Right atrium auricular region (tissue), 2 donors: ENCODE measurements at places on chromosomes 1 and 21. TPM values are rescaled to one million over a fixed set of nuclear protein-coding genes. Genes with fewer than 3 reads are reported as not detected.
A peak's percentile ranks its signal among the peaks of the same experiment; 100 is the strongest.

DNA sequence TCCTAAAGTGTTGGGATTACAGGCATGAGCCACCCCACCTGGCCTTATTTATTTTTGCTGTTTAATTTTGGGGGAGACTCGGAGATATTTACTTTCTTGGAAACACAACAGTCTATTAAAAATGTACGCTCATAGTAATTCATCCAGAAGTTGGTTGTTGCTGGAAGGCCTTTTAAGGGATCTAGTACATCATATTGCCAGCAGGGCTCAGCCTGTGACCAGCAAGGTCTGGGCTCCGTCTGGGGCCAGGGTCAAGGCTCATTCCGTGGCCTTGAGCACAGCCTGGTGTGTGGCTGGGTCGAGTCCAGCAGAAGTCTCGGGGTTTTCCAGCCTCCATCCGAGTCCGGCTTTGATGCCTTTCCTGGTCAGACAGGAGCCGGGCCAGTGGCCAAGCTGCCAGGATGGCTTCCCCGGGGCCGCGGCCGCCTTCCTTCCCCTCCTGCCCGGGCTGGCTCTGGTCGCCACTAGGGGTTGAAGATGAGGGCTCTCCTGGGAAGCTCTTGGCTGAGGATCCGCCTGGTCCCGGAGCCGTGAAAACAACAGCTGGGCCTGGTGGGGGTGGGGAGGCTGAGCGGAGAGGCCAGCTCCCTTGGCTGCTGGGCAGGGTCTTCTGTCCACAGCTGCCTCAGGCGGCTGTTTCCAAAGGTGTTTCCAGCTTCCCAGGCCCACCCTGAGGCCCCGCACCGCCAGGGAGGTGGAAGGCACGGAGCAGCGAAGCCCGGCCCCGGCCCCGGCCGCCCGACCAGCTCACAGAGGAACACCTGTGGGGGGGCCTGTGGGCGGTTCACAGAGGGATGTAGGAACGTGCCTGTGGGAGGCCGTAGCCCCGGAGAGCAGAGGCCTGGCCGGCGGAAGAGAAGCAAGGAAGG lies 5.1 kb upstream of the VWA1 start:
- peak; percentile 78 for DNase-seq

DNA sequence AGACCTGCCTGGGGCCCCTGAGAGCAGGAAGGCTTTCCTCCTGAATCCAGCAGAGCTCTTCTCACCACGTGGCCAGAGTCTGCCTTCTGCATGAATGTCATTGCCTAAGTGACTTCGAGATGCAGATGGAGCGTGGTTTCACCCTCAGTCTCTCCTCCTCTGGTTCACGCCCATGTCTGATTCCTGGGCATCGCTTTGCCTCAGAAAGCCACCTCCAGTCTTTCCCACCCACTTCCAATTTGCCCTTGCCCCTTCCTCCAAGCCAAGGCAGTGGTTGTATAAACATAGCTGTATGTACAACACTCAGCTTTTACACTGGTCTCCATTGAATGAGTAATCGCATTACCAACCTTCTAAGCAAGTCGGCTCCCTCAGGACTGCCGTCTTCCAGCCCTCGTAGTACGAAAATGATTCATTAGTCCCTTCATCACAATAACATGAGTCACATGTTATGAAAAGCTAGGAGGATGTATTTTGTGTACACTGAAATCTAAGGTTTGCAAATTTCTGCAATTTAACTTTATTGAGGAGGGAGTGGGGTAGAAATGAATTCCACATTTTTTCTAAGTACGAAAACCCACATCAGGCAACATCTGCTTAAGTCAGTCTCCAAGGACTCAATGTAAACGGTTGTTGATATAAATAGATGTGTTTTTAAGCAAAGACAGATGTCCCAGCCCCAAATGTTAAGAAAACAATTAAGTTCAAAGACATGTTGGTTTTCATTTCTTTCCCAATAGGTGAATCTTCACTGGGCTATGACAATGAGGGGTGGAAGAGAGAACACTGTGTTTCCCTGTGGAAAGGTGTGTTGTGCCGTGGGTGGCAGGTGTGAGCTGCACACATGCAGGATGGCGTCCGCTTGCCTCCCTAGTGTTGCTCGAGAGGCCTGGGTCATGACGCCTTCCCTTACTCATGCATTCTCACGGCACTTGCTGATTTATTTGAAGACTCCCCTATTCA lies 32.3 kb upstream of the ETS2 start:
- peak; percentile 87 for DNase-seq

DNA sequence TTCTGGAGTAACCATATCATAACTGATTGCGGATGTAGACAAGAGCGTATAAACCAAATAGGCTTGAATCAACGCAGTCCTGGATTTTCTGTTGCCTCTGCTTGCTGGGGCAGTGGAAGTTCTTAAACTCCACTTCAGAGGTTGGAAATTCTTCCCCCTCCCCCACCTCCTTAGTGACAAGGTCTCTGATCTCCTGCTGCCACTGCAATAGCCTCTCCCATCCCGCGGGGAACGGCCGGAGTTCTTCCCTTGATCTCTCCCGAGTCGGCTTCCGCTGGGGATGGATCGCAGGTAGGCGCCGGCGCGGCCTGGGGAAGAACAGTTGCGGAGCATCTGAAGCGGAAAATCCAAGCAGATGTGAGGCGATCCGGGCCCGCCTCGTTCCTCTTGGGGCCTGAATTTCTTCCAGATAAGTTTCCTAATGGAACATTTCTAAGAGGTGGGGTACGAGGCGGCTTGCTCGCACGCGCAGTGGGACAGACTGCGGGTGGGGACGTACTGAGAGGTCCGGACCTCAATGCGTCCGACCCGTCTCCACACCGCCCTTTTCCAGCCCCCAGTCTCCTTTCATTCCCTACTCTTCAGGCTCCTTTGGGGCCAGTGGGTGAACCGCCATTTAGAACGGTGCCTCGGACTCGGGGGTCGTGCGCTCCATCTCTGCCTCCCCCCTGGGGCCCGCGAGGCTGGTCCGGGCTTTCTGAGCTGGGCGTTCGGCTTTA lies 3.1 kb upstream of the SIM2 start:
- no peak for DNase-seq

The BRDT gene
- total RNA-seq: not detected

The LCE1C gene
- not detected for total RNA-seq

The CYP4A22 gene
- total RNA-seq: not detected

The PRKCZ gene
- total RNA-seq: 16.4 TPM

The KMO gene
- 0.37 TPM for total RNA-seq

GRCh38 chr1:40312238-40313205 lies 4.6 kb downstream of the COL9A2 start:
- DNase-seq: no peak

DNA sequence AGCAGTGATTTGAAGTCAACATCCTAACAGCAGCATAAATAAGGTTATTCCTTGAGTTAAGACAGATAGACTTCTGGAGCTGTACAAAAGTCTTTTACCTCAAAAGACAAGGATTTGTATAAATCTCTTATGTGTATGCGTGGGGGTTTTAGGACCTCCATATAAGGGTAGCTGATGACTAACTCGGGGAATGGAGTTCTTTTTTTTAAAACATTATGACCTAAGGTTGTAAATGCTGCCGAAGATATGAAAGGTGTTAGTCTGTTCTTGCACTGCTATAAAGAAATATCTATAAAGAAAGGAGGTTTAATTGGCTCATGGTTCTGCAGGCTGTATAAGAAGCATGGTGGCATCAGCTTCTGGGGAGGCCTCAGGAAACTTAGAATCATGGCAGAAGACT lies 90.4 kb downstream of the EPB41 start:
- DNase-seq: no peak

The S100A7 gene
- total RNA-seq: not detected

The CDK18 gene
- 85.6 TPM for total RNA-seq

- DNase-seq: no peak
These were observed 66.9 kb upstream of the DIP2A start for GRCh38 chr21:46391773-46392172.

The GJB4 gene
- not detected for total RNA-seq

- DNase-seq: no peak
These were observed 13.5 kb downstream of the EFCAB14 start for GRCh38 chr1:46705408-46705807.

DNA sequence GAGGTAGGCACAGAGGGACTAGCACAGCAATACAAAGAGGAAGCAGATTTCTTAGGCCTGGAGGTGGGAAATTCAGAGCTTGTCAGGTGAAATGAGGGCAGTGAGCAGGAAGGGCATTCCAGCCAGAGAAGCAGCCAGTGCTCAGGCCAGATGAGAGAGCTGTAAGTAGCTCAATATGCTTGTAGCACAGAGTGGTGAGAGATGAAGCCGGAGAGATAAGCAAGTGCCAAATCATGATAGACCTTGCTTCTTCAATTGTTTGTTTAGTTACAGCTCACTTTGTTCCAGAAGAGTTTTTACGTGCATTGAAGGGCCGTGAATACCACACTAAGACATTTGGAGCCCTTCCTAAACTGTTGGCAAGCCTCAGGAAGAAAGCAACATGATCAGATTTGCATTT lies 42.0 kb upstream of the ADAMTS1 start:
- no peak for DNase-seq

The ASH1L gene
- 50.2 TPM for total RNA-seq

- DNase-seq: no peak
These were observed 48.3 kb upstream of the NADK start for GRCh38 chr1:1826356-1827088.

GRCh38 chr1:222696741-222697140 lies 15.6 kb downstream of the AIDA start:
- no peak for DNase-seq

The TMEM54 gene
- total RNA-seq: 4.7 TPM

The POU3F1 gene
- not detected for total RNA-seq

GRCh38 chr1:26469558-26469957 lies 2.7 kb upstream of the HMGN2 start:
- DNase-seq: no peak

- no peak for DNase-seq
These were observed 639.5 kb downstream of the MATN1 start for GRCh38 chr1:30083800-30084464.
